Stimulated activated naive CD4-positive, alpha-beta T cell (primary cell): ENCODE measurements at places on chromosomes 6 and 20.
A peak's percentile ranks its signal among the peaks of the same experiment; 100 is the strongest.

GRCh38 chr6:44169154-44169553, 10.5 kb downstream of the CAPN11 start:
- DNase-seq, result no peak

GRCh38 chr6:7216941-7217621, 95.9 kb downstream of the SSR1 start:
- no peak for DNase-seq

GRCh38 chr20:35172434-35172806, 548 bp downstream of the PROCR start:
- no peak for DNase-seq

- DNase-seq, result no peak
Measured at GRCh38 chr6:13425943-13426931, 61.2 kb downstream of the GFOD1 start.

DNA sequence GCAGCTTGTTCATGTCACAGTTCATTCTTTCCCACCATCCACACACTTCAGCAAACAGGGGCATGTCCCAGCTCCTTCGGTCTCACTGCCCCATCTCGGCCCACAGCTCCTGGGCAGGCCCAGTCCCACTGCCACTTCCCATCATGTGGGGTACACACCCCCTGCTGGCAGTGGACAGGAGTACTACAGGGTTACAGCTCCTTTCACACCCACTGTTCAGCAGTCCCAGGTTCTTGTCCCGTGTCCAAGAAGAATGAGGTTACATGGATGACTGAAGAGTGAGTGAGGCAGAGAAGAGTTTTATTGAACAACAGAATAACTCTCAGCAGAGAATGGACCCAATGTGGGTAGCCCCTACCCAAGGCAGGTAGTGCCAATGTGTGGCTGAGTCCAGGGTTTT, 77.8 kb upstream of the SMLR1 start:
- no peak for DNase-seq

DNA sequence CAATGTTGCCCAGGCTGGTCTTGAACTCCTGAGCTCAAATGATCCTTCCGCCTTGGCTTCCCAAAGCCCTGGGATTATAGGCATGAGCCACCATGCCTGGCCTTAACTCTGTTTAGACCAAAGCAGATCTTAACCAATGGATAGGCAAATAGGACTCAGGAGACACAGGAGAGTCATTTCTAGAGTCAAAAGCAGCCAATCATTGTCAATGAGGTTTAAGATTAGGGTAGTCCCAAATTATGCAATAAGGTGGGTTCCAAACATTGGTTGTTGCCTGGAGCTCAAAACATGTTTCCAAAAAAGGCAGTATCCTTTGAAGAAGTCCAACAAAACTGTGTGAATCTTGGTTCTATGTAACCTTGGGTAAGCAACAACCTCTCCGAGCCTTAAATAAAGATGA, 95.7 kb upstream of the JARID2 start:
- no peak for DNase-seq

- DNase-seq, result no peak
Measured at GRCh38 chr6:142542704-142543233, 241.0 kb downstream of the ADGRG6 start.

DNA sequence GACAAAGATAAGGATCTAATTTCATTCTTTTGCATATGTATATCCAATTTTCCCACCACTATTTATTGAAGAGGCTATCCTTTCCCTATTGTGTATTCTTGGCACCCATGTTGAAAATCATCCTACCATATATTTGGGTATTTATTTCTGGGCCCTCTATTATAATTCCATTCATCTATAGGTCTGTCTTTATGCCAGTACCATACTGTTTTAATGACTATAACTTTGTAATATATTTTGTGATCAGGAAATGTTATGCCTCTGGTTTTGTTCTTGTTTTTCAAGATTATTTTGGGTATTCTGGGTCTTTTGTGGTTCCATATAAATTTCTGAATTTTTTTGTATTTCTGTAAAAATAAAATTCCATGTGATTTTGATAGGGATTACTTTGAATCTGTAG, 347.6 kb upstream of the SULF2 start:
- no peak for DNase-seq

- DNase-seq, result no peak
Measured at GRCh38 chr6:122791310-122791679, 2.2 kb downstream of the SMPDL3A start.

DNA sequence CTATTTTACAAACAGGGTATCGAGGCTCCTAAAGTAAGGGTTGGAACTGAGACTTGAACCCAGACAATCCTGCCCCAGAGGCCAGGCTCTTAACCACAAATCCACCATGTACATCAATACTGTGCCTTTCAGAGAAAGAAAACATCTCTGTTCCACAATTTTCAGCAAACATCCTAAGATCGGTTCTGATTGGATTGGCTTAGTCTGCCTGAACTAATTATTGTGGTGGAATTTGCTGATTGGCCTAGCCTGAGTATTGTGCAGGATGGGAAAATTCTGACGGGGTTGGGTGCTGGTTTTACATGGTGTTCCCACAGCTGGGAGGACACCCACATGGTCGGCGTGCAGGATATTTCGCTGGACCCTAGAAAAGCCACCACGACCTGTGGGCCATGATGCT, at the start of gene CLPSL1:
Gene CLPSL1, plus strand, starts transcription at position 301 of the 400 bp plus-strand sequence. Its CDS starts 92 bp downstream, at position 393.
- no peak for DNase-seq

GRCh38 chr6:53992522-53992921, 118.7 kb upstream of the MLIP start:
- DNase-seq, result no peak

- DNase-seq, result no peak
Measured at GRCh38 chr6:126033696-126034095, 47.4 kb downstream of the TRMT11 start.

DNA sequence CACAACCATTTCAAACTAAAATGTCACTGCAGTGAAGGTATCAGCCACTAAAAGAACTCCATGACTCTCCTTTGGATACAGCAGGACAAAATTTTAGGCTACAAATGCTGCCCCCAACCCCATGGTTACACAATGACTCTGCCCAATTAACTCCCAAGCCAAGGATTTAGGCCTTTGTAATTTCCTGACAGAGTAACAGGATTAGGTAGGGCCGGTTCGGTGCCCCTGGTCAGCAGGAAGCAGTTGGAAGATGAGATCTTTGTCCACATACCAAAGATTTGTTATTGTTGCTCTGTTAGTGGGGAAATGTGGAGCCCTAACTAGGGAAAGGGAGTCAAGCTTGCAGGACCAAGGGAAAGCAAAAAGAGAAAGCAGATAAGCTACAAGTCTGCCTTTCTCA, 26.7 kb upstream of the RIPK1 start:
- no peak for DNase-seq

DNA sequence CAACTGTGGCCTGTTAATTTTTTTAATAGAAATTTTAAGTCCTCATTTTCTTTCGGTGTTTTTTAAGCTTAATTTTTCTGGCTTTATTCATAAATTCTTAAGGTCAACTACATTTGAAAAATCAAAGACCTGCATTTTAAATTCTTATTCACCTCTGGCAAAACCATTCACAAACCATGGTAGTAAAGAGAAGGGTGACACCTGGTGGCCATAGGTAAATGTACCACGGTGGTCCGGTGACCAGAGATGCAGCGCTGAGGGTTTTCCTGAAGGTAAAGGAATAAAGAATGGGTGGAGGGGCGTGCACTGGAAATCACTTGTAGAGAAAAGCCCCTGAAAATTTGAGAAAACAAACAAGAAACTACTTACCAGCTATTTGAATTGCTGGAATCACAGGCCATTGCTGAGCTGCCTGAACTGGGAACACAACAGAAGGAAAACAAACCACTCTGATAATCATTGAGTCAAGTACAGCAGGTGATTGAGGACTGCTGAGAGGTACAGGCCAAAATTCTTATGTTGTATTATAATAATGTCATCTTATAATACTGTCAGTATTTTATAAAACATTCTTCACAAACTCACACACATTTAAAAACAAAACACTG, 10.1 kb downstream of the HFE start:
- DNase-seq, result peak; percentile 58

GRCh38 chr20:53071833-53072232, 99.7 kb downstream of the TSHZ2 start:
- DNase-seq, result no peak

GRCh38 chr6:47319867-47320266, 10.2 kb upstream of the TNFRSF21 start:
- DNase-seq, result no peak

DNA sequence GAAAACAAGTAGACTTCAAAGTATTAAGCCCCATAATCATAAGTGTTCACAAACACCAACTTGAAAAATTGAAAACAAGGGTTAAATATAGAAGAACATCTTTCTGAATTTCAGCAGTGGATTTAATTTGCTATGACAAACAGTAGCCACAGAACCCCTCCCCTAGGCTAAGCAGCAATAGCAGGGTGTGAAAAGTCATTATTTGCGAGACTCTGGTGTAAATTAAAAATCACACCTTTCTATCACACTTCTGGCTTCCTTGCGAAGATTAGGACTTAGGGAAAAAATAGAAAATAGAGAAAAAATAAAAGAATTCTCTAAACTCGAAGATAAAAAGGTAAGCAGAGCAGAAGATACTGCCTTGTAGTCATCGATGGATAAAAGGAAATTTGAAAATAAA, 6.1 kb downstream of the SAMD3 start:
- no peak for DNase-seq

DNA sequence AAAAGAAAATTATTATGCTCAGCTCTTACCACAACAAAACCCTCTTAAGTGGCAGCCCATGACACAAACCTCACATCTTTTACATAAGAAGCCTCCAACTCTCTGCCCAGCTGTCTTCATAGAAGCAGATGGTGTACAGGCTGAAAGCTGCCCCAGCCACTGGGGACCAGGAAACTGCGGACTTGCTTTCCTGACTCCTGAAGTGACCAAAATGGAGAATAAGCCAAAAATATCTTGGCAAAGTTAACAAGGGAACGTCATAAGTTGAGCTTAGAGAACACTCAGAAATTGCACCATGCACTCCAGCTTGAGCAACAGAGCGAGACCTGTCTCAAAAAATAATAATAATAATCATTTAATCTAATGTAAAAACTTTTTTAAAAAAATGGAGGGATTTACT, 160.3 kb upstream of the CDYL start:
- DNase-seq, result no peak

DNA sequence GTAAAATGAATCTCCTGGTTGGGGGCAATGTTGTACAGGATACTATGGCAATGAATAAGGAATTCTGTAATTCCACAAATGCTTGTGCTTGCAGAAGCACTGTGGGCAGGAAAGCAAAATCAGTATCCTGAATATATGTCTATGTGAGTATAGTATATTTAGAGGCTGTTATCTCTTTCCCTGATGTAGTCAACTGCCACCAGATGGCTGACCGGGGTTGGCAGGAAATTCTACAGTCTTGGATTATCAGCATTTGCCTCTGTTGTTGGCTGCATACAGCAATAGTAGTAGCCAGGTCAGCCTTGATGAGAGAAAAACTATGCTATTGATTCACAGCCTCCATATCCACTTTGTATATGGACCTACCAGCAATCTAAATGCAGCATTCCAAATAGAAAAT, 425.1 kb upstream of the JAG1 start:
- no peak for DNase-seq

DNA sequence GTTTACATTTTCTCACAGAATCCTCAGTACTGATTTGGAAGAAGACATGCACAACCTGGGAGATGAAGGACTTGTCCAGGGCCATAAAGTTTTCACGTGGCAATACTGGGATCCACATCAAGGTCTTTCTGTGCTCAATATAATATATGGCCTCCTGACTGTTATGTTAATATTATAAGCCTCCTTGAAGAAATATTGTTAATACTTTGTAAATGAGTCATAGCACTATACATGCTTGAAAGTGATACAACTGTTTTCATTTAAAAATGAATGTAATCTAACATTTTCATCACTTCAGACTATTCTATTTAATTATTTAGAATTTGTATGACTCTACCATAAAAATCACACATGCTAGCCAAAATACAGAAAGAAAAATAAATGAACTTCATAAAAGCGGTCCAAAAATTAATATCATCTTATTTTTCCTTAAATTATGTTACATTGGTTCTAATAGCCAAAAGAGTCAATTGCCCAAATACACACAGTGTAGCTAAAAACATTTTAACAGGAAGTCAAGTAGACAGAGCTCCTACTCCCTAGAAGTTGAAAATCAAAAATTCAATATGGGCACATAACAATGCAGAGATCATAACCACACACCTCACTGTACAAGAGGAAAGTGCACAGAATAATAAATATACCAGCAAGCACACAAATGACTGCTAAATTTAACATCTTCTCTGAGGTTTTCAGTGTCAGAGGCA, 188.0 kb upstream of the HDDC2 start:
- DNase-seq, result no peak
